ENCODE measurements at places on chromosomes 4 and X. TPM values are rescaled to one million over a fixed set of nuclear protein-coding genes. Genes with fewer than 3 reads are reported as not detected.

GRCh38 chr4:6582889-6583490 lies 8.0 kb downstream of the MAN2B2 start:
- H3K27me3 ChIP-seq = no peaks in the 10 kb centered on the region
- DNase-seq = no peak
- H3K36me3 ChIP-seq = peaks cover 33% of the 10 kb centered on the region
- no peaks in the 10 kb centered on the region for H3K4me1 ChIP-seq
- no peak overlapping the region for H3K4me3 ChIP-seq
- no peak overlapping the region for H3K27ac ChIP-seq

GRCh38 chr4:27316176-27316575 lies 455.5 kb downstream of the STIM2 start:
- no peak for DNase-seq
- H3K4me1 ChIP-seq = no peaks in the 10 kb centered on the region
- H3K27me3 ChIP-seq = no peaks in the 10 kb centered on the region
- no peak overlapping the region for H3K4me3 ChIP-seq
- H3K27ac ChIP-seq = no peak overlapping the region

- H3K4me3 ChIP-seq = no peak overlapping the region
- H3K27ac ChIP-seq = no peak overlapping the region
- H3K27me3 ChIP-seq = no peaks in the 10 kb centered on the region
- DNase-seq = no peak
- no peaks in the 10 kb centered on the region for H3K4me1 ChIP-seq
Measured at GRCh38 chrX:68177542-68177941, 255.8 kb downstream of the OPHN1 start.

DNA sequence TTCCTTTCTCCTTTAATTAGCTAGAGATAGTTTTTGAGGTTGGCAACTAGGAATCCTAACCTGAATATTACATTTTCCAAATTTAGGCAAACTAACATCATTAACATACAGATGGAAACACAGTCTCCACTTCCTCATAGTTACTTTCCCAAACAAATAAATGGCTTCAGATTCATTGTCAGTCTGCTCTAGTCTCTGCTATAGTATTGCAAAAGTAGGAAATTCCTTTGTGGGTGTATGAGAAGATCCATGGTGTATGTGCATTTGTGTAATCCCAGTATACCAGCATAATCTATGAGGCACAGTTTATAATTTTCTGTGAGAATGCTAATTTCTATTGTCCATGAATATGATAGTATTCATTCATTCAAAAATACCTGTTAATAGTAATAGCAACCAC lies 3.0 kb upstream of the NDP start:
- H3K27ac ChIP-seq = no peak overlapping the region
- no peak for DNase-seq
- no peaks in the 10 kb centered on the region for H3K4me1 ChIP-seq

DNA sequence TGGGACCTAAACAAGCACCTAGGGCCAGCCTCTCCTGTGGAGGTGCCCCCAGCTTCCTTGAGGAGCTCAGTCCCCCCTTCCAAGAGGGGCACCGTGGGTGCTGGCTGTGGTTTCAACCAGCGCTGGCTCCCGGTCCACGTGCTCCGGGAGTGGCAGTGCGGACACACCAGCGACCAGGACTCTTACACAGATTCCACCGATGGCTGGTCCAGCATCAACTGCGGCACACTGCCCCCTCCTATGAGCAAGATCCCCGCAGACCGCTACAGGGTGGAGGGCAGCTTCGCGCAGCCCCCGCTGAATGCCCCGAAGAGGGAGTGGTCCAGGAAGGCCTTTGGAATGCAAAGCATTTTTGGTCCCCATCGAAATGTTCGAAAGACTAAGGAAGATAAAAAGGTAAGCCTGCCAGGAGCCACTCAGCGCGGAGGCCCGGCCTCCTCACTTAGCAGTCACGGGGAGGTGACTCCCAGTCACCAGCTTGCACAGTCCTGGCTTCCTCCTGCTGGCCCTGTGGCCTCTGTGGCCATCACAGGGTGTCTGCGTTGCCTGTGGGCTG lies 24.9 kb downstream of the RGS12 start:
- H3K27ac ChIP-seq = no peak overlapping the region
- DNase-seq = peak; percentile 44
- no peak overlapping the region for H3K4me3 ChIP-seq
- H3K36me3 ChIP-seq = peaks cover 20% of the 10 kb centered on the region
- H3K4me1 ChIP-seq = no peaks in the 10 kb centered on the region

GRCh38 chr4:101027721-101028120 lies 319.6 kb downstream of the PPP3CA start:
- no peaks in the 10 kb centered on the region for H3K36me3 ChIP-seq
- H3K4me3 ChIP-seq = no peak overlapping the region
- no peaks in the 10 kb centered on the region for H3K4me1 ChIP-seq
- no peaks in the 10 kb centered on the region for H3K27me3 ChIP-seq

GRCh38 chrX:101206471-101206870 lies 13.1 kb upstream of the DRP2 start:
- H3K27me3 ChIP-seq = no peaks in the 10 kb centered on the region
- H3K4me3 ChIP-seq = no peak overlapping the region
- H3K27ac ChIP-seq = no peak overlapping the region
- H3K36me3 ChIP-seq = no peaks in the 10 kb centered on the region

DNA sequence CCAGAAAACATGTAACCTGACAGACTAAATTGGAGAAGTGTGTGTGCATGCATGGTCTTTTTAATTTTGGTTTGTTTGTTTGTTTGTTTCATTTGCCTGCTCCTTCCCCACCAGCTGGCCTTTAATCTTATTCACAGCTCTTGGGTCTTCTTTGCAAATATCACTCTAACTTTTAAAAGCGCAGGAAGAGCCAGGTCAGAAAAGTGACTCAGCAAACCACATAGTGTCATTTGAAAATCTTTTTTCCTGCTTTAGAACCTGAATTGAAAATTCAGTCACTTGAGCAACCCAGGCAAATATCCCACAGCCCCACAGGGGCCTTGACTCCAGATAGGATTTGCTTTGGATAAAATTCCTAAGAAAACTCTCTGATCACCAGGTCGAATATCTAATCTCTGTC lies 4.6 kb downstream of the TMEM255A start:
- DNase-seq = no peak
- H3K4me1 ChIP-seq = peaks cover 27% of the 10 kb centered on the region
- H3K36me3 ChIP-seq = no peaks in the 10 kb centered on the region
- no peak overlapping the region for H3K27ac ChIP-seq

GRCh38 chr4:145098675-145099037 lies 545 bp downstream of the ABCE1 start:
- H3K4me3 ChIP-seq = peak overlapping the region; percentile 58
- H3K27ac ChIP-seq = peak overlapping the region; percentile 89
- H3K36me3 ChIP-seq = peaks cover 16% of the 10 kb centered on the region
- H3K27me3 ChIP-seq = no peaks in the 10 kb centered on the region

DNA sequence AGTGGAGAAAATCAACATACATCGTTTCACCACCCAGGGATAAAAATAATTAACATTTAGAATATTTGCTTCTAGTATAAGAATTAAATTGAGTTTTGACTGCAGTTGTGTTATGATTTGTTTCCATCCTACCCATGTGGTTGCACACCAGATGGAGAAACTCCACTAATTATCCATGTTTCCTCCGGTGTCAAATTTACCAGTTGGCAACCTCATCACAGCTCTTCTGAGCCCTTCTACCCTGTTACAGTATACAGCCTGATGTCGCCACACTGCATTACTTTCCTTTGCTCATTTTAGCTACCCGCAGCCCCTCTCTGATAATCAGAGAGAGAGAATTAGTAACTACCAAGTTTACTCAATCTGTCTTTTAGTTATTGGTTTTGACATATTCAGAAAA lies 411.2 kb downstream of the DTHD1 start:
- no peaks in the 10 kb centered on the region for H3K36me3 ChIP-seq
- no peaks in the 10 kb centered on the region for H3K27me3 ChIP-seq
- H3K27ac ChIP-seq = no peak overlapping the region
- no peak overlapping the region for H3K4me3 ChIP-seq

- H3K4me3 ChIP-seq = no peak overlapping the region
- H3K27me3 ChIP-seq = no peaks in the 10 kb centered on the region
- DNase-seq = no peak
- H3K4me1 ChIP-seq = peaks cover 9% of the 10 kb centered on the region
Measured at GRCh38 chrX:154419189-154419588, 7.8 kb downstream of the TAFAZZIN start.

DNA sequence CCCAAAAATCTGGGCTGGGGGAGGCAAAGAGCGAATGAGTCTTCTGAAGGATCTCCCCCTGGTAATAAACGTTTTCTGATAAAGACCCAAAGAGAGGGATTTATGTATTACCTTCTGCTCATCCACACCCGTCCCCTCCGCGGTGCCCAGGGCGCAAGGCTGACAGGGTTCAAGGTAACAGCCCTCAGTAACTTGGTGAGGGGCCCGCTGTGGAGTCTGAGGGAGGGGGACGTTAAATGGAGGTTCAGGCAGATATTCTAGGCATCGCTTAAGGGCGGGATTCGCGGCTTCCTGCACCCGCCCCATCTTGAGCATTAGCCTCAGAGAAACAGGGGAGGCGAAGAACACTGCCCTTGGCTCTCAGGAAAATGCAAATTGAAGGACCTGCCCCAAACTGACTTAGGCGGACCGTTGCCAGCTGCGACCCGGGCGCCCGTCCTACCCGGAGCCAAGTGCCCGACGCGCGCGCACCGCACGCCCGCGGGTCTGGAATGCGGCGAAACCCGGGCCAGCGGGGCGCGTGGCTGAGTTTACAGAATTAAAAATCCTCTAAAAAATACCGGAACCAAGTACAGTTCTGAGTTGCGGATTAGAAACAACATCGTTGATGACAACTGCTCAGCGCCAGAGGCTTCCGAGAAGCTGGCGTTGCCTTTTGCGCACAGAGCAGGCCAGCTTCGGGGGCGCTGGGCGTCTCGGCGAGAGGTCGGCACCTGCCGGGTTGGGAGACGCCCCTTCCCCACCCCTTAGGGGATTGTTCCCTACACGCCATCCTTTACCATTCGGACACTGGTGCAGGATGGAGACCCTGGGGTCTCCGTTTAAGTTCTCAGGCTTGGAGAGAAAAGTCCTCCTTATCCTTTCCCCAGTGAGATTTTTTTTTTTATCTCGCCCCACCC lies 2.8 kb downstream of the HELT start:
- H3K27ac ChIP-seq = no peak overlapping the region
- no peak for DNase-seq
- peaks cover 22% of the 10 kb centered on the region for H3K27me3 ChIP-seq
- H3K4me3 ChIP-seq = no peak overlapping the region
- peaks cover 32% of the 10 kb centered on the region for H3K4me1 ChIP-seq

- no peak overlapping the region for H3K4me3 ChIP-seq
- H3K4me1 ChIP-seq = no peaks in the 10 kb centered on the region
- H3K27ac ChIP-seq = no peak overlapping the region
- no peaks in the 10 kb centered on the region for H3K27me3 ChIP-seq
- DNase-seq = no peak
- H3K36me3 ChIP-seq = no peaks in the 10 kb centered on the region
Measured at GRCh38 chr4:24160358-24160757, 270.5 kb upstream of the PPARGC1A start.

- no peaks in the 10 kb centered on the region for H3K27me3 ChIP-seq
- H3K4me3 ChIP-seq = no peak overlapping the region
- no peak overlapping the region for H3K27ac ChIP-seq
- no peaks in the 10 kb centered on the region for H3K4me1 ChIP-seq
Measured at GRCh38 chrX:140822861-140823260, 113.3 kb downstream of the LINC00632 start.

The QDPR gene
- 14.8 TPM for total RNA-seq

The FRMPD3 gene
- not detected for total RNA-seq

The PFKFB1 gene
- not detected for total RNA-seq

The TASL gene
- total RNA-seq = not detected

The MRPS18C gene
- 28.8 TPM for total RNA-seq

The SYP gene
- total RNA-seq = 3.5 TPM

The HPSE gene
- total RNA-seq = 3.4 TPM

The MAMLD1 gene
- total RNA-seq = 0.56 TPM

The TLR1 gene
- total RNA-seq = 8.9 TPM
